ENCODE measurements at places on chromosomes 4 and X.

DNA sequence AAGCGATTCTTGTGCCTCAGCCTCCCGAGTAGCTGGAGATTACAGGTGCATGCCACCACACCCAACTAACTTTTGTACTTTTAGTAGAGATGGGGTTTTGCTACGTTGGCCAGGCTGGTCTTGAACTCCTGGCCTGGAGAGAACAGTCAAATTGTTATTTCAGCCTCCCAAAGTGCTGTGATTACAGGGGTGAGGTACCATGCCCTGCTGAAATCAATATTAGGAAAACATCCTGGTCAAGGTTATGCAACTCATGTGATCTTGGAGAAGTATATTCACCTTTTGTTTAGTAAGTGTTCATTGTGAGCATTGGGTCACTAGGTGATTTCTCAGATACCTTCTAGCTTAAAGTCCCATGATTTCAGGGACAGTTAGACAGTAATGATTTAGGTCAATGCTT lies 167.8 kb downstream of the AASDH start:
- no peak for DNase-seq

DNA sequence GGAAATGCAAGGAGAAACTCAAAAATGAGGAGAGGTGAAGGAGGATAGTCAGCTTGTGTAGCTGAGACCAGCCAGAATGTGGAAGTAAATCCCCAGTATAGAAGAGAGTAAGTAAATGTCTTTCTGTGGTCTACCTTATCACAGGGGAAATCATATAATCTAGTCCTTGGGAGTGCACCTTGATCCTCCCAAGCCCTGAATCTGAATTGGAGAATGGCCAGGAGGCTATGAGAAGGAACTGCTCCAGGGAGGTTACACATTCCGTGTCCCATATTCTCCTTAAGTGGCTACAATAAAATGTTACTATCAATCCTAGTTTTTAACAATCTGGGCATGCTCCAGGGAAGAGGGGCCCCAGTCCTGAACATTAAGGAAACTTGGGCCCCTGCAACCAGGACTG lies 10.8 kb downstream of the AGTR2 start:
- DNase-seq: no peak

- no peak for DNase-seq
Observed at GRCh38 chrX:39541881-39542280, 555.9 kb downstream of the BCOR start.

- DNase-seq: no peak
Observed at GRCh38 chr4:179110816-179111215, 1668.6 kb upstream of the AGA start.

DNA sequence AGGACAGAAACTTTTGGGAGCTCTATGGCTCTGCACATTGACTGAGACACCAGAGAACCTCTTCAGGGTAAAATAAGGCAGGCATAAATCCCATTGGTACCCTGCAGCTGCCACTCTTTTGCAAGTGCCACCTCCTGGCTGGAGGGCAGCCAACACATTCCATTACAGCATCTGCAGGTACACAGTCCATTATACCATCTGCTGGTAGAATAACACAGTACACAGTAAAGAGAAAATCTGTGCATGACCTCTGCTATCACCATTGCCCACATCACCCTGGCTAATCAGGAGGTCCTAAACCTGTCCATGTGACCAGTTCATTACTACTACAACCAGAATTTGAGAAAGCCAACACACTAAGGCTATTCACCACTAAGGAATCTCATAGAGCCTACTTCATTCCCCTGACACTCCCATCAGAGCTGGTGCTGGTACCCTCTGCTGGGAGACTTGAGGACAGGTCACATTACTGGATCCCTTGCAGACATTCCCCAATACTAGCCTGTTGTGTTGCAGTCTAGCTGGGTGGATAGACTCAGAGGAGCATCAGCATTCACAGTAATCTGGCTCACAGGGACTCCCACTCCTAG lies 176.2 kb upstream of the TACR3 start:
- no peak for DNase-seq

DNA sequence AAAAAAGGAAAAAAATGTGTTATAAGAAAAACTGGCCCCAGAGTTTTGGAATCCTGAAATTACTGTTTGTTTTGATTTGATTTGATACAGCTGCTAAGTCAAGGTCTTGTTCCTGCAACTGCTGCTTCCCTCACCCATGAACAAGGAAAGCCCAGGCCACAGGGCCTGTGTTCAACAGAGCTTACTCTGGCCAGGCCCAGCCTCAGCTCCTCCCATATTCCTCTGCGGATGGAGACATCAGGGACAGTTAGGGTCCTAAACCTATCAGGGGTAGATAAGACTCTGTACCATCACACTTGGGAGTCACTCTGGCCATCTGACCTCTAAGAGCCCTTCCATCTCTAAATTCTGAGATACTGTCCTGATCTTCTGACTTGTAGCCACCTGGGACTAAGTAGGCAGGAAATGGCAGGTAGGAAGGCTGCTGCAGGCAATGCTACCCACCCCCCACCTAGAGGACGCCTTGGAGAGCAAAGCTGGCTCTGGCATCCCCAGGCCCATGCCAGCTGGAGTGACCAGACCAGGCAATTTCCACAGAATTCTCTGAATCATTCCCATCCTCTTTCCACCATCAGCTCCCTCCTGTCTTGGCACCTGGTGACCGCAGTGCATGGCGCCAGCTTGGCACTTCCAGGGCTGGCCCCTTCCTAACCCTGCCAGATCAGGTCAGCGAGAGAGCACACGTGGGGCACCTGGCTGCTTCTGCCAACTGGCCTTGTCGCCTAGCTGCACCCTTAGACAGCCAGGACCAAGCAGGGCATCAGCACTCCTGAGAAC lies 58.0 kb upstream of the TMEM33 start:
- DNase-seq: no peak

DNA sequence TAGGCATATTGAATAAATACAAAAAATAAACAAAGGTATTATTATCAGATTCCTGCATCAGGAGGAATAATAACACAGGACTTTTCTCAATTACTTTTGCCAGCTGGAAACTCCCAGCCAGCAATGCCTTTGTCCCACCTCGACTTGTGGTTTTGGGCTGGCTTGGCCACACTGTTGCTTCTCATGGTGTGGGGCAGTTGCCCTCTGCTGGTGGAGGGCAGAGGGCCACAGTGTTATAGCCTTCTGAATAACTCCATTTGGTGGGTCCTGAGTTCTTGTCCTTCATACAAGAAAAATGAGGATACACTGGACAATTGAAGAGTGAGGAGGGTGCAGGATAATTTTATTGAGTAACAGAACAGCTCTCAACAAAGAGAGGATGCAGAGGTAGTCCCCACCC lies 1206.0 kb upstream of the ADGRL3 start:
- no peak for DNase-seq

GRCh38 chr4:170007113-170007512 lies 19.1 kb downstream of the MFAP3L start:
- DNase-seq: no peak

DNA sequence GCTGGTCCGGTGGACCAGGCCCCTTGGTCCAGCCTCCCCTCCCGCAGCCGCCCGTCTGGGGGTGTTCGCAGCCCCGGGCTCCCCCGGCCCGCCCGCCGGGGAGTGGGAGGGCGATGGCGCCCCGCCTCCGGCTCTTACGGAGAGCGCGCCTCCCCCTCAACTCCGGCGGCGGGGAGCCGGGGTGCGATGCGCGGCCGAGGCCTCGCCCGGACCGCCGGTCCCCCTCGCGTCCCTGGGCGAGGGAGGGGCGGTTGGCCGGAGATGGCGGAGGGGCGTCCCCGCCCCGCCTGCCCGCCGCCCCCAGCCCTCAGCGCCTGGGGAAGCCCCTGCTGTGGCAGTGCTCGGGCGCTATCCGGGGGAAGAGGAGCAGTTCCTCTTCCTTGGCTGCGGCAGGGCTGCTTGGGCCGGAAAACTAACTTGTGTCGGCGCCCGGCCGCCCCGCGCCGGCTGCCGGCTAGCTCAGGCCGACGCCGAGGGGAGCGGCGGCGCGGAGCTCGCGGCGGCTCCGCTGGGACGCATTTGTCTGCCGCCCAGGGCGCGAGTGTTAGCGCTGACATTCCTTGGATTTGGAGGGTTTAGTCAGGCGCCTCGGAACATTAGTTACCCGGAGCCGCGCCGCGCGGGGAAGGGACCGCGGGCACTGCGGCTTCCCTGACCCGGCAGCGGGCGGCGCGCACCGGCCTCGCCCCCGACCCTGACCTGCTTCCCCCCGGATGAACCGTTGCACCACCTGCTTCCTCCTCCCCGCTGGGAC lies 994 bp downstream of the GALNT7 start:
- peak; percentile 67 for DNase-seq

DNA sequence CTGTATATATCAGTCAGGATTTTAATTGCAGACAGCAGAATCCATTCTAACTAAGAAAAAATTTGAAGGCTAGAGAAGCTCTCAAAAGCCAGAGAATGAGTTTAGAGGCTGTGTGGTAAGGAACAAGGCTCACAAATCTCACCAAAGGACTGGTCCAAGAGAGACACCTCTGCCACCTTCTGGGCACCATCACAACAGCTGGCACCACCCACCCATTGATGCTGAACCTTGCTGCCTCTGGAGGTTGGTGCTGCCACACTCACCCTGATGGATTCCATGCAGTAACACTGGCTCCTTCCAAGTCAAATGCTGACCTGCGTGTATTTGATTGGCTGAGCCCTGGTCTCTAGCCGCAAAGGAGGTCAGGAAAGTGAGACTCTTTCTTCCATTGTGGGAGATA lies 100.8 kb downstream of the BEND2 start:
- no peak for DNase-seq

GRCh38 chr4:54367059-54367458 lies 138.0 kb downstream of the PDGFRA start:
- DNase-seq: no peak

DNA sequence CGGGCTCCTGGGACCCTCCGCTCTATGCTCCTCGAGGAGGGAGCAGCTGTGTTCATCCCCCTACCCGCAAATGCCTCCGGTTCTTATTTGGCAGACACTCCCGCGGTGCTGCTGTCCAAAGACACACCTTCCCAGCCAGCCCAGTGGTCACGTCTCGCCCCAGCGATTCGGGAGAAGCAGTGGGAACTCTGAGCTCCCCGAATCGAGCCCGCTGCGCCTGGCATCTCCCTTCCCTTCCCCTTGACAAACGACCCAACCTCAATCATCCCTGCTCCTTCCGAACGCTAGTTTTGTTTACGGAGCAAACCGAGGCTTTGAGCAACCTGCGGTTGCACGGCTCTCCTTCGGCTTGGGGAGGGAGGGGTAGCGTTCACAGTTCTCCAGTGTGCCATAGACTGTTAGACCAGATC lies 317 bp upstream of the FRMPD4 start:
- DNase-seq: no peak

- no peak for DNase-seq
Observed at GRCh38 chr4:93029769-93030168, 726.0 kb downstream of the GRID2 start.

DNA sequence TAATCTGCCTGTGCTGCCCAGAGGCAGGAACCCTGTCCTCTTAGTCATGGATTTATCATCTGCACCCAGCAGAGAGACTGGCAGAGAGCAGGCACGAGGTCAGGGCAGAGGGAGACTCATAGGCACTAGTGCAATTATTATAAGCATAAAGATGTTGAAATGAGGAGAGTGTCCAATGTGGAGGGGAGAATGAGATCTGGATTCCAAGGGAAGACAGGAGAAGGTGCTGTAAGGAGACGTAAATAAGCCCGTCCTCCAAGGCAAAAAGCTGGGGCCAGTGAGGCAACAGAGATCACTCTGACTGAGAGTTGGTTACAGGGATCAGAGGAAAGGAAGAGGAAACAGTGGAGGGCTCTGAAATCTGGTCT lies 406.2 kb downstream of the MAPK10 start:
- DNase-seq: no peak

- no peak for DNase-seq
Observed at GRCh38 chrX:140723121-140723715, 13.7 kb downstream of the LINC00632 start.

DNA sequence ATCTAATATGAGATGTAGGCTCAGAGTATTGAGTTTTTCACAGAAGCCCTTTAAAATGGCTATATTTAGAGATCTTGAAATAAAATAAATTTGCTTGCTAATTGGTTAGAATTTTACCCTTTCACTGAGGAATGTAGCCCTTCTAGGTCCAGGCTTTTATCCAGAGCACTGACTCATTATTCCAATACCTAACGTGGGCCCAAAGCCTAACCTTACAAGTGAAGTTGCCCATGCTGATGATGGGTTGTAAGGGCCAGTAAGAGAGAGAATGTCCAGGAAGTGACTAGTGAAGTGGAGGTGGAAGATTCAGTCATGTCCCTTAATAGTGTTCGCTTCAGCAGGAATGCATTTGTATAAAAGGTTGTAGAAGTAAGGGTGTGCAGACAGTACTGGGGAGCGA lies 155.9 kb downstream of the STIM2 start:
- no peak for DNase-seq

DNA sequence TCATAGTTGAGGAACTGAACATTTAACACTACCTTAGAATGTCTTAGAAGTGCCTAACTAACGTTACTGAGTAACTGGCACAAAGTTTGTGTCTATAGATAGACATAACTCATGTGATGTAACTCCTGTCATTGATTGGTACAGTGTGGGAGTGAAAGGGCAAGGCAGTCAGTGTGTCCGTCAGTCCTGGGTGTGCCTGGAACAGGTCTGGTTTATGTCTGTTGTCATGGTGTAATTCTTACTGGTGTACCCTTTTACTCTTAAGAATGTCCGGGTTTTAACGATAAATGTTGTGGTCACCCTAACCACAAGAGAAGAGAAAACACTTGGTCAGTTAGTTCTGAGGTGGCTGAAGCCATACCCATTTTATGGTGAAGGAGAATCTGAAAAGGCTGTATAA lies 93.1 kb upstream of the ESX1 start:
- DNase-seq: no peak

DNA sequence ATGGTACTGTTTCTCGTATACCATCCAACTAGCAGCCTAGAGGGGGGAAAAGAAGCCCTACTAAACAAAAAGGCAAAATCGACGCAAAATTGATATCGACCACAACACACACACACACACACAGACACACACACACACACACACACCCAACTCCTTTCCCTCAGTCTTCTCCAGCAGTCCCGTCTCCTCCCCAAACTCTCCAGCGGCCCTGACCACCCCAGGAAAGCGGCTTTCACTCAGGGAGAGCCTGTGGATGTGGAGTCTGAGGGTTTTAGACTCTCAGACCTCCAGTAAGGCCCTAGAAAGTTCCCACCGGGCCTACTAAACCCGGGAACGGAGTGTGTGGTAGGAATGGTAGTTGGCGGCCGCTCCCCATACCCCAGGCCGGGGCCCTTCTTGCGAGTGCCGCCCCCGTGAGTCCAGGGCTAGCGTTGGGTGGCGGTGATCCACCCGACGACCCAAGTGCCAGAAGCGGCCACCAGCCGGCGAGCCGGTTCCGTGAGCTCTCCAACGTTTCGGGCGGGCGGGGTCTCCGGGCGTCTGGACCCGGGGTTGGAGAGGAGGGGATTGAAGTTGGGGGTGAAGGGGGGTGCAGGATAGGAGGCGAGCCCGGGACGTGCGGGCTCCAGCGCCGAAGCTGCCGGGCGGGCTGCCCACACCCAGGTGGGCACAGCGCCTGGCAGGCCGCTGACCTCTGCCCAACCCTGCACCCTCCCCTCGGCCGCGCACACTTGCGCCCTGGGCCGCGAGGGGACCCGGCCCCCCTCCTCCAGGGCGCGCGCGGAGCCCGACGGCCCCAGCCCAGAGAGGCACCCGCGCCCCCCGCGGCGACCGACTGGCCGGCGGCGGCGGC lies 13.7 kb downstream of the ARX start:
- DNase-seq: no peak

Measured in left cardiac atrium (tissue), 4 donors.